ENCODE measurements at places on chromosomes 12 and 14.
A peak's percentile ranks its signal among the peaks of the same experiment; 100 is the strongest.

GRCh38 chr14:60094306-60094897, 2.7 kb downstream of the PCNX4 start:
- DNase-seq = no peak

DNA sequence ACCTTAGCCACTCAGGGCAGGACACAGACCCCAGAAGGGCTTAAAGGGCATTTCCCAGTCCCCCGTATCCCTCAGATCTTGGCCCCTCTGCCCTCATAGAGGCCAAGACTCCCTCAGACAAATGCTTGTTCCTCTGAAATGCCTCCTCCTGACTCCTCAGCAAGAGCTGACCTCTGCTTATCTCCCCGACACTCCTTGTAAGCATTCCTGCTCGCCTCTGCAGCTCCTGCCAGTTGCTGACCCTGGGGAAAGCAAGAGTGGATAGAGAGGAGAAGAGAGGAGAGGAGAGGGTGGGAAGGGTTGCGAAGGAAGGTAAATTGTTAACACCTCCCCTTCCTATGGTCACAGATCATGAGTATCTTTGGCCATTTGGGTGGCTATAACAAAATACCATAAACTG, 7.1 kb downstream of the SERPINA5 start:
- no peak for DNase-seq

DNA sequence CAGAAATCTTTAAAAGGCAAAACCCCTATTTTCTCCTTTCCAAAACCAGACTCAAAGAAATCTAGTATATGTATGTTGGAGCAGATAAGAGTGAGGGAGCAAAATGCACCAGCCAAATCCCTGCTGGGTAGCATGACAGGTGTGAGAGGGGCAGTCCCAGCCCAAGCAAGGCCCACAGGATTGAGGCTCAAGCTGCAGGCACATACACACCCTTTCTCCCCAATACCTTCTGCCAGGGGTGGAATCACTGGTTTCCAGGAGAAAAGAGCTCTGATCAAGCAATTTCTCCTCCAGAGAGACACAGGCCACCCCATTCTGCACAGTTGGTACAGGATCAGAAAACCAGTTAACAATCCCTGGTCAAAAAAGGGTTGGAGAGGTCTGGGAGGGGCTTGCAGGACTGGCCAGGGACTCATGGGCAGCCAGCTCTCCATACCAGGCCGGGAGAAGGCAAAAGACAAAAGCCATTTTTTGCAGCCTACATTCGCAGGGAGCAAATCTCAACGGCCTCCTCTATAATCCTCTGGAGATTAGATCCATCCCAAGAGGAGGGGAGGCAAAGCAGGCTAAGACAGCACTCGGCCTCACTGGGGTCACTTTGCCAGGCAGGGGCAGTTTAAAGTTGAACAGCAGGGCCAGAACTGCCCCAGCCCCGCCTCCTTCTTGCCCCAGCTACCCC, 2.1 kb downstream of the KMT2D start:
- DNase-seq = no peak

GRCh38 chr12:101186291-101186690, 23.7 kb downstream of the SLC5A8 start:
- no peak for DNase-seq

DNA sequence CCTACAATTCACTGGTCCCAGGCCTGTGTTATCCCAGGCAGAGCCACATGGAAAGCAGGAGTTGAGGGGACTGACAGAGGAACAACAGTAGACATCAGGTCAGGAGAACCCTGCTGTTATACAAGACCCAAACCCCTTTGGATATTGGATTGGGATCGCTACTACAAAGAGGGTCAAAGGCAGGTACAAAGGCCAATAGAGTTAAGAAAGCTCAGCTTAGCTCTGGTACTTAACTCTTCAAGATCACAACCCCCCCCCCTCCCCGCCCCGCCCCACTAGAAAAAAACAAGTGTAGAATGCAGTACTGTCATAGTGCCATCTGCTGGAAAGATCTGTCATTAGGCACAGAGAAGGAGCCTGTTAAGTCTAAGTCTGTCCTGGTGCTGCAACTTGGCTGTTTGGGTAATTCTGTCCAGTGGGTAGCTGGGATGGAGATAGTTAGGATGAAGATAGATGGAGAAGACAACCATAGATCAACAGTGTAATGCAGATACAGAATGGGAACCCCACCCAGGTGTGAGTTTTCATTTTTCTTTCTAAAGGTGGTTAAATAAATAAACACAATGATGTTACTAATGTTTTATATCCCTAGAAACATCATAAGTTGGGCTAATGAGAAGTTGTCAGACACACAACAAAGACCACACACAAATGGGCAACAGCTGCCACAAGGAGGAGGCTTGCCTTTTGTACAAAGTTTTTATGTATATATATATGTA, 17.2 kb downstream of the REM2 start:
- DNase-seq = peak; percentile 69

GRCh38 chr14:24813089-24813815, 179.3 kb upstream of the GZMB start:
- DNase-seq = no peak

- no peak for DNase-seq
These were observed 55.6 kb downstream of the GTF2A1 start for GRCh38 chr14:81165188-81165587.

All from Ammon's horn (tissue), 1 donor.